ENCODE measurements at places on chromosomes 13 and 19.

- DNase-seq, result no peak
Observed at GRCh38 chr19:813219-814151, 8.3 kb downstream of the PLPPR3 start.

- no peak for DNase-seq
Observed at GRCh38 chr19:50489461-50490011, 12.9 kb upstream of the GARIN5A start.

DNA sequence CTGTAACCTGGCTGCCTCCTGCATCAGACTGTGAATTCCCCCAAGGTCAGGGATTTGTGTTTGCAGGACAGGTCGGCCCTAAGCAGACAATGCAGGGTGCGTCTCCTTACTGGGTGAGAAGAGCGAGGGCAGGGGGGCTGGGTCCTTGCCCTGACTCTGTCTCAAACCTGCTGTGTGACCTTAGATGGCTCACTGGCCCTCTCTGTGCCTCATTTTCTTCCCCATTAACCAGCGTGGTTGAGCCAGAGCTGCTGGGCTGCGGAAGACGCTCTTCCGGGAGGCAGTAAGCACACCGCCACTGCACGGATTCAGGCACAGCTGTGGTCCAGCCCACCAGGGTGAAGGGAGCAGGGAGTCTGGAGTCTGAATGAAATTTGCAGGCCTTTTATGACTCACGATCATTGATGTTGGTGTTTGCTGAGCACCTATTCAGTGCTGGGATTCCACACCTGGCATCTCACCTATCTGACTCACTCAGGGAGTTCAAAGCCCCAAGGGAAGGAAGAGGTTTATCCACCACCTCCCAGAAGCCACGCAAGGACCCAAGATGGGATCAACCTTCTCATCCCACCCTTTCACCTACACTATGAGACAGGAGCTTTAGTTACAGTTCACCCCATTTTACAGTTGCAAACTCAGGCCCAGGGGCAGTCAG is 2.5 kb downstream of the AKT1S1 start:
- DNase-seq, result no peak

- DNase-seq, result no peak
Observed at GRCh38 chr13:102693250-102693649, 1.6 kb downstream of the METTL21C start.

GRCh38 chr19:20513189-20513904 is 52.2 kb downstream of the ZNF737 start:
- no peak for DNase-seq

GRCh38 chr19:10428996-10429381 is 8.7 kb downstream of the PDE4A start:
- DNase-seq, result no peak

DNA sequence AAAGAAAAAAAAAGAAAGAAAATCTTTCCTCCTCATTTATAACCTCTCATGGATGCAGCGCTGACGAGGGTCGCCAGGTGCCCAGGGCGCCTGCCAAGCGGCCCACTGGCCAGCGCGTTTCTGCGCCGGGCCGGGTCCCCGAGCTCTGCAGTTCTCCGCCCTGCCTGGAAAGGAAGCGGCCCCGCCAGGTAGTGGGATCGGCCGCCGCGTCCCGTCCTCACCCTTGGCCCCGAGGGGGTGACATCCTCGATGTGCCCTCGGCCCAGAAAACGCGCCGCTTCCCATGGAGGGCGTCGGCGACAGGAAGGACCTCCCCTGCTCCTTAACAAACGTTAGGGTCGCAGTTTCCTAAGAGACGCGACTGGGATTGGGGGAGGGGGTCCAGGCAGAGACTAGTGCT is 56.9 kb downstream of the ZNF726 start:
- no peak for DNase-seq

DNA sequence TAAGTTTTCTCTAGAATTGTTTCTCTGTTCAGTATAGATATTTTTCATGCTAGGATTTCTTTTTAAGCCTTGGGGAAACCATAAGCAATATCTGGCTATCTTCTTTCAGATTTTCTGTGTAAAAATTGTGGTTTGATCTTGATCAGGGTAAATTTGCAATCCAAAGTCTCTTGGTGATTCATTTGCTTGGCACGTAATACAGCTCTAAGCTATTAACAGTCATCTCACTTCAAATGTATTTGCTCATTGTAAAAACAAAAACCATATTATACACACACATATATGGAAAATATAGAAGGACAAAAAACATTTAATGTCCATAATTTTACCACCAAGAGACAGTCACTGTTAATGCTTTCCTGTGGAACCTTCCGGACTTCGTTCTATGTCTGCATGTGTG is 191.0 kb downstream of the SHISA2 start:
- DNase-seq, result no peak

GRCh38 chr13:28252547-28252946 is 114.2 kb downstream of the PAN3 start:
- no peak for DNase-seq

- no peak for DNase-seq
Observed at GRCh38 chr13:24938966-24939365, 157.0 kb upstream of the PABPC3 start.

DNA sequence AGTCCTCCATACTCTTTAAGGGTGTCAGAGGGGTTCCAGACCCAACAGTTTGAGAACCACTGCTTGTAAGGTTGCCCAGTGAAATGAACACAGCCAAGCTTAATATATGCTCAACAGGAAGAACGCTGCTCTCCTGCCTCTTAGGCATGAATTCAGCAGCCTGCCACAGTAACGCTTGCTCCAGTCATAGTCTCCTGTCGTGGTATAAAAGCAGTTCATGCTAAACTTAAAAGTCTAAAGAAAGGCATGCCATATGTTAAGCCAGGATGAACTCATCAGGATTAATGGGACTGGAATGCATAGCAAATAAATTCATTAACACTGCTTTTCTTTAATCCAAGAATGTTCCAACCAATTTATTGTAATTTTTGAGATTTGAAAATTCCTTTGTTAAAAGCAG is 38.7 kb downstream of the SLC7A1 start:
- DNase-seq, result no peak

- DNase-seq, result no peak
Observed at GRCh38 chr19:898663-899062, 5.4 kb downstream of the RNU6-9 start.

DNA sequence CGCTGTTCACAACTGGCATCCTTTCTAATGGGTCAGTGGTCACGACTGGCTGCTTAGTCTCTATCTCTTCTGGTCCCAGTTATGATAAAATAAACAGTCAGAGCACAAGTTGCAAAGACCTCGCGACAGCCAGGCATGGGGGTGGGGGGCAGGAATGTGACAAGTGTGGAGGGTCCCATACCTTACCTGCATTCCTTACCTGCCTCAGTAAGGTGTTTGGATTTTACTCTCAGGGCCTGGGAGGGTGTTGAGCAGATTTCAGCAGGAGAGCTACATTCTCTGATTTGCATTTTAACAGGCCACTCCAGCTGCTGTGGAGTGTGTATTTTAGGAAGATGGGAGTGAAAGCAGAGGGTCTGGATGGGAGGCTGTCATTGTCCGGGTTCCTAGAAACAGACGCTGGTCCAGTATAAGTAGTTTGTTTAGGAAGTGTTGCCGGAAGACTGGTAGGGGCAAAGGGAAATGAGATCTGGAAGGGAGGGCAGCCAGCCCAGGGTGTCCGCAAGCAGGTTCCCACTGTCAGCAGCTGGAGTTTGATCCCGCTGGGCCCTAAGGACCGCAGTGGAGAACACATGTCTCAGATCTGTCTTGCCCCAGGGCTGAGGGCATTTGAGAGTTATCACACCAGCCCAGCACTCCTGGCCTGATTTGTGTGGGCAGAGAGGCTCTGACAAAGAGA is 920.0 kb downstream of the UQCRFS1 start:
- no peak for DNase-seq

- no peak for DNase-seq
Observed at GRCh38 chr13:91181892-91182291, 165.6 kb upstream of the MIR17HG start.

DNA sequence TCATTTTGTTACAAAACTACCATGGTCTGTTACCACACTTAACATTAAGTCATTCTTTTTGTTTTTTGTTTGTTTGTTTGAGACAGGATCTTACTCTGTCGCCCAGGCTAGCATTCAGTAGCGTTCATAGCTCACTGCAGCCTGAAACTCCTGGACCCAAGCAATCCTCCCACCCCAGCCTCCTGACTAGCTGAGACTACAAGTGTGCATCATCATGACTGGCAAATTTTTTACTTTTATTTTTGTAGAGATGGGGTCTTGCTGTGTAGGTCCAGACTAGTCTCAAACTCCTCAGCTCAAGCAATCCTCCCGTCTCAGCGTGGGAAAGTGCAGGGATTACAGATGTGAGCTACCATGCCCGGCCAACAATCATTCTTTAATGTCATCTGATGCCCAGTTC is 3.3 kb downstream of the ALDH16A1 start:
- no peak for DNase-seq

- no peak for DNase-seq
Observed at GRCh38 chr13:69903081-69903480, 204.5 kb upstream of the ATXN8OS start.

GRCh38 chr19:17455308-17456123 is 5.2 kb downstream of the NXNL1 start:
- DNase-seq, result no peak

GRCh38 chr19:19256072-19256969 is 16.8 kb downstream of the TM6SF2 start:
- no peak for DNase-seq

- DNase-seq, result no peak
Observed at GRCh38 chr19:16351133-16351809, 26.6 kb downstream of the KLF2 start.

DNA sequence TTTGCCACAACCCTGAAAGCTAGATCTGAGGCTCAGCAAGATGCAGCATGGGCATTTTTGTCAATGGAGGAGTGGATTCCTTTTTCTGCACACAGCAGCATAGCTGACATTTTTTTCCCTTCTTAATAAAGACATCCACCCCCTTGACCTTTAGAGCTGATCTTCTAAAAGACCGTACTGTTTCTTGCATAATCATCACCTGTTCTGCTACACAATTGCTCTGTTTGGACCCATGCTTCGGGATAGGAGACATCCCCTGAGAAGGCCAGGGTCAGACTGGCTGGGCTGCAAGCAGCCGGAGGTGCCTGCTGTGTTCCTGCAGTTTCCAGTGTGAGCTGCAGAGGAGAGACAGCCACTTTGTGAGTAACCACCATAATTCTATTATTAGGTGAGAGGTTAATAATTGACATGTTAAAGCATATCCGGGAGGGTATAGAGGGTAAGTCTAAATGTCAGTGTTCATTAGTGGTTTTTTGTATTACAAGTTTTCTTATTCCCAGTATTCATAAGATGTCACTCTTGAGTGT is 108.5 kb upstream of the C1QTNF9B start:
- DNase-seq, result no peak

- no peak for DNase-seq
Observed at GRCh38 chr19:2532252-2533071, 56.5 kb downstream of the GADD45B start.

- no peak for DNase-seq
Observed at GRCh38 chr13:110521946-110522345, 39.6 kb downstream of the RAB20 start.

GRCh38 chr19:54918499-54918898 is 12.6 kb downstream of the NCR1 start:
- DNase-seq, result no peak

DNA sequence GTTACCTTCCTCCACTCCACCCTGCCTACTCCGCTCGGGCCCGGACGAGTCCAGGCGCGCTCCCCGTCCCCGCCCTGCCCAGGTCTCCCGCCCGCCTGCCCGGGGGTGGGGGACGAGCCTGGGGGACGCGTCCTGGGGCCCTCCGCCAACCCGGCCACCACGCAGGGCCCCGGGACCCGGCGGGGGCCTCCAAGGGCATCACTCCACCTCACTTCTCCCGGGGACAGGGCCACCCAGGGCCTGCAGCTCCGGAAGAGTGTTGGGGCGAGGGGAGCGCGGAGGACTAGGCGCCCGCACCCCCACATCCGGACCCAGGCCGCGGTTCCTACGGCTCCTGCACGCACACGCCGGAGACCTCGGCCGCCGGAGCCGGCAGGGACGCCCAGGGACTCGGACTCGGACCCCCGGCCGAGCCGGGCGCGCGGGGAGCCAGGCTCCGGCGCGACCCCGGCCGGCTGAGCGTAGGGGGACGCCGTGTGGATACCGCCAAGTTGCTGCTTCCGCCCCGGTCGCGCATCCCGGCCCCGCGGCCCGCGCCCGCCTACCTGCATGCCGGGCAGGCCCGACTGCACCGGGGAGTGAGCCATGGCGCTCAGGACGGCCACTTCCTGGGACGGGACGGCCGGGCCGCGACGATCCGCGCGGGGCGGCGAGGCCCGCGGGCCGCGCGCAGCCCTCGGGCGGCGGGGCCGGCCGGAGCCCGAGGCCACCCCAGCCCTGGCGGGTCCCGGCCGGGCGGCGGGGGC is 534 bp downstream of the STK24 start:
- no peak for DNase-seq

DNA sequence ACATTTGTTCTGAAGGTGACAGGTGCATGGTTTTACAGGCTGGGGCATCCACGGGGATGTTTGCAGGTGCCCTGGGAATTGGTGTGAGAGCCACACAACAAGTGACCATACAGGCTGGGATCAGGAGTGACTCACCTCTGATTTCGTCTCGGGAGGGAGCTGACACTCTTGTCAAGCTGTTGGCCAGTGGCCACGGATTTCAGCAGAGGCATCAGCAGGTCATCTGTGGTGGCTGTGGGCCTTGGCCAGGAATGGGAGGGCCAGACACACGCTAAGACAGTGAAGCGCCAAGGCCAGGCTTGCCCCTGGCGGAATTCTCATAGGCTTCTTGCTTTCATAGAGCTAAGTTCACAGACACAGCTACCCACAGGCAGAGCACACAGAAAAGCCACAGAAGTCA is 108.6 kb downstream of the HSPH1 start:
- no peak for DNase-seq

DNA sequence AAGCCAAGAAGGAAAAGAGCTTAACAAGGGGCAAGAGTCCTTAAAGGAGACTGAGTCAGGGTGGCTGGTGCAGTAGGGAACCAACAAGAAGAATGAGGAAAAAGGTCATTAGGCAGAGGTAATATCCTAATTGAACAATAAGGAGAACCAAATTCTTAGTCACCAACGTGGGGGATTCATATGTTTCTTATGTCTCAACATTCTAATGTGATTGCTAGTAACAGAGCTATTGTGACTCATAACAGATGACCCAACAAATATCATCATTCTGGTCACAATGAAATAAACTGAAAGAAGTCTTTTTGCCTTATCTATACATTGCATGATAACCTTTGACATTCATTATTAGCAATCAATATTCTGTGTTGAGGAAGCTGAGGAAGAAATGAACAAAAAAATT is 101.6 kb downstream of the RAP2A start:
- no peak for DNase-seq

DNA sequence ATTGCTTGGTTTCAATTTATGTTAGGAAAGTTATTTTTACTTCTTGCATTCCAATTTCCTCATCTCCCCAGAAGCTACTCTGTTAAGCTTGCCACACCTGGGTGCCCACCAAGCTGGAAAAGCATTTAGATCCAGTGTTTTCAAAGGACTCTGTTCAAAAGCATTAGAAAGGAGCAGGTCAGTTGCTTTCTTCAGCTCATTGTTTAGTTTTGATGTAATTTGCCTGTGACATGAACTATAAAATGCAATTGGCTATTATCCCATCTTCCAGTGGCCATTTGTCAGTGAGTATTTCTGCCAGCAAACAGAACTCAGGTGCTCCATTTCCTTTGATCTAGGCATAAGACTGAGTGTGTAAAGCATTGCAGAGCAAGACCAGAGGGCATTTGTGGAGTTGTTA is 46.7 kb upstream of the RNF113B start:
- DNase-seq, result no peak
